ENCODE measurements at places on chromosomes 1 and 21. TPM values are rescaled to one million over a fixed set of nuclear protein-coding genes. Genes with fewer than 3 reads are reported as not detected.
A peak's percentile ranks its signal among the peaks of the same experiment; 100 is the strongest.

DNA sequence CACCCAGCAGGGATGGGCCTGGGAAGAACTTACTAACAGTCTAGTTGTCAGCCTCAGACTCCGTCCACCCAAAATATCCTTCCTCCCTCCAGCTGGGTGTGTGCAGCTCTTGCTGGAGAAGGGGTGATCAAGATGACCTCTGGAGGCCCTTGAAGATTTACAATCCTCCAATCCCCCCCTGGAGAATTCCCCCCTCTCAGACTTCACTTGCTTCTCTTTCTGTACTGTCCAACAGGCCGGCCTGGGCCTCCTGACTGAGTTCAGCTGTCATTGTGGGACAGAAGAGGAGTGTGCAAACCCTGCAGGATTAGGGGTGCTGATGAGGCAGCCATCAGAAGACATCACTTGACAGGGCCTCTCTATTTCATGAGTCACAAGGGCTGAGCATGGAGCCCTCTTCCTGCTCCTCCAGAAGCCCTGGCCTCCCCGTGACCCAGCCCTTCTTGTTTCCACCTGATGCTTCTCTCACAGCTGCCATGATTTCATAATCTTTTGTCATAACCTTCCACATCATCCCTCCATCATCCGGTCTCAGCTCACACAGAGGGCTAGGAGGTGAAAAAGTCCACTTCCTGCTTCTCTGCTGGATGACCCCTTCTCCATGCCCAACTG lies 17.5 kb upstream of the IGFN1 start:
- DNase-seq, result no peak

GRCh38 chr21:33732038-33732437 lies 89.7 kb downstream of the ITSN1 start:
- no peak for DNase-seq

DNA sequence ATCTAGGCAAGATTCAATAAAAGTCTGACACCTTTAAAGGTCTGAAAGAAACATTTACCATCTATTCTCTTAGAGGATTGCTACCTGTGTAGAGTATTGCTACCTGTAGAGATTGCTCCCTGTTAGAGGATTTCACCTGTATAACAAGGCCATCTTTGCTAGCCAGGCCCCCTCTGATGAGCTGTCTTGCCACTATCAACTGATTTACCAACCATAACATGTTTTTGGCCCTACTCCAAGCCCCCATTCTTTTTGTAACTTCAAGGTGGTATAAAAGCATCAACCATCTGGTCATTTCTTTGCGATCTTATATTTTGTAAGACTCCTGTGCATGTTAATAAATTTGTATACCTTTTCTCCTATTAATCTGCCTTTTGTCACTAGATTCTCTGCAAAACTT lies 424.7 kb upstream of the CAMK1G start:
- no peak for DNase-seq

- no peak for DNase-seq
These were observed 98.8 kb downstream of the MTR start for GRCh38 chr1:236893626-236894545.

DCST1 gene
- not detected for polyA plus RNA-seq

DNA sequence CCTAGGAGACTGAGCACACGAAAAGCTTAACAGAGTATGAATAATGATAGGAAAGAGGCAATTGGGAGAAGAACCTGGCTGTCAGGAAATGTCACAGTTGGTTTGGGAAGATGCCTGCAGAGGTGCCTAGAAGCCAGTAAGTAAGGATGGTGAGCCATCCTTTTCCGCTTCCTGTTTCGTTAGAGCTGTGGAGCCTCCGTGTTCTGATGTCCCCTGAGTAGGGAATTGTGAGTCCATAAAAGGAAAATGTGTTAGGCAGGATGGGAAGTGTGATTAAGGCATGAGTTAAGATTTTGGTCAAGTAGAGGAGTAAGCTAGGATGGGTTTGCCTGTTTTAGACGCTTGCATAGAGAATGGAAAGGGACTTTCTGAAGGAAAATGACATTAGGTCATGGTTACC lies 9.0 kb downstream of the CLIC4 start:
- no peak for DNase-seq

RNU1-3 gene
- not detected for polyA plus RNA-seq

ABL2 gene
- polyA plus RNA-seq, result 6.2 TPM

RYR2 gene
- polyA plus RNA-seq, result 1.2 TPM

GRCh38 chr1:110476028-110476765 lies 25.2 kb downstream of the PROK1 start:
- no peak for DNase-seq

DNA sequence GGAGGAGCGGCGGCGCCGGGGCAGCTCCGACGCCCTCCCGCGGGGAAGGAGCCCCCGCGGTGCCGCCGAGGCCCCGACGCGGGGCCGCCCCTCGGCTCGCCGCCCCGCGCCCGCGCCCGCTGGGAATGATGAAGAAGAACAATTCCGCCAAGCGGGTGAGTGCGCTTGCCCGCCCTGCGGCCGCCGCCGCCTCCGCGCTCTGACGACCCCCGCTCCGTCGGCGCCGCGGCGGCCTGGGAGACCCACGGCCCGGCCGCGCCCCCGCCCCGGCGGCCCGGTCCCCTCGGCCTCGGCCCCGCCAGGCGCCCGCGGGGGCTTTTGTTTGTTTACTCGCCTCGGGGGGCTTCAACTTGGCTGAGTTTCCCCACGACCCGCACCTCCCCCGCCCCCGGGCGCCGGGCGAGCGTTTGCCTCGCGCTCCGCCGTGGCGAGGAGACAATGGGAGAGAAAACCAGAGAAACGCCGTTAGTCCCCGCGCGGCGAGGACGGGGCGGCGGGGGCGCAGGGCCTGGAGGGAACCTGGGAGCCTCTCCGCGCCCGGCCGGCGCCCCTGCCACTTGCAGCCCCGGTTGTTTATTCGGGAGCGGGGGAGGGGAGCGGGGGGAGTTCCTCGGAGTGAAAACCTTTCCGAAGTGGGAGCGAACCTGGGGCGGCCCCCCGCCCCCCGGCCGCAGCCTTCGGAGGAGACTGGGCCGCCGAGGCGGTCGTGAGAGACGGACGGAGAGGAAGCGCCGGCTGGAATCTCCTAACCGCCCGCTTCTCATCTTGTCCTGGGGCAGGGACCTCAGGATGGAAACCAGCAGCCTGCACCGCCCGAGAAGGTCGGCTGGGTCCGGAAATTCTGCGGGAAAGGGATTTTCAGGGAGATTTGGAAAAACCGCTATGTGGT lies 661 bp downstream of the PLEKHO1 start:
- peak; percentile 59 for DNase-seq

DNA sequence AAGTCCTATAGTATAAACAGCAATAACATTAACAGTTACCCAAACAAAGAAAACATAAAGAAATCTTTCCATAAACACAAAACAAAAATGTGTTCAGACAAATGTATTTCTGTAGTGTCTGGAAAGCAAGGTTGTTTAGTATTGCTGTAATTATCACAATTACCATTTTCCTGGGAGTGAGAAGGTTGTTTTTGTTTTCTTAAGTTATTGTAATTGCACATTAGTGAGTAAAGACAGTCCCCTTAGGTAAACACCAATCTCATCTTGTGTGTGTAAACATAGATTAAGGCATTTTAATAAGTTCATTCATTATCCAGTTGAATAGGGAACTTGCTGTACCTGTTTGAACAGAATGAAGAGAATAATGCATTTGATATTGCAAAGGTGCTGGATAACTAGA lies 356.9 kb upstream of the ADGRL4 start:
- DNase-seq, result no peak

GRCh38 chr21:20377250-20377649 lies 621.0 kb upstream of the NCAM2 start:
- DNase-seq, result no peak

BRINP2 gene
- 8.1 TPM for polyA plus RNA-seq

RGS4 gene
- 50.7 TPM for polyA plus RNA-seq

- peak; percentile 85 for DNase-seq
These were observed 880 bp downstream of the PRPF38B start for GRCh38 chr1:108692724-108693655.

DNA sequence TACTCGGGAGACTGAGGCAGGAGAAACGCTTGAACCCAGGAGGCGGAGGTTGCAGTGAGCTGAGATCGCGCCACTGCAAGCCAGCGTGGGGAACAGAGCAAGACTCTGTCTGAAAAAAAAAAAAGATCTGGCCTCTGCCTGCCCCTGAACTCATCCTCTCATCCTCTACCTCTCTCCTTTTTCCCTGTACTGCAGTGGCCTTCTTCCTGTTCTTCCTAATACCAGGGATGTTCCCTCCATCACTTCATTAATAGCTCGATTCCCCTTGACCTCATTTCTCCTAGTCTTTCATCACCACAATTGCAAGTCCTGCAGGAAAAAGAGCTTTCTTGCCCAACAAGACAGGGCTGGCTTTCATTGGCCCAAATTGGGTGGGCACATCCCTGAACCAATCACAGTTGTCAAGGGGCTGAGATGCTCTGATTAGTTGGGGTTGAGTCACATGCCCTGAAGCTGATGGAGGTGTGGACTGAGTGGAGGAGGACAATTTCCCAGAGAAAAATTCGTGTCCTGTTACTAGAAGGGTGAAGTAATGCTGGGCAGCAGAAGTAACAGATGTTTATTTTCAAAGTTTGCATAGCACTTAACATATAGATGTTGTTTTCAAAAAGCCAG lies 86.8 kb upstream of the PUM1 start:
- peak; percentile 52 for DNase-seq

DNA sequence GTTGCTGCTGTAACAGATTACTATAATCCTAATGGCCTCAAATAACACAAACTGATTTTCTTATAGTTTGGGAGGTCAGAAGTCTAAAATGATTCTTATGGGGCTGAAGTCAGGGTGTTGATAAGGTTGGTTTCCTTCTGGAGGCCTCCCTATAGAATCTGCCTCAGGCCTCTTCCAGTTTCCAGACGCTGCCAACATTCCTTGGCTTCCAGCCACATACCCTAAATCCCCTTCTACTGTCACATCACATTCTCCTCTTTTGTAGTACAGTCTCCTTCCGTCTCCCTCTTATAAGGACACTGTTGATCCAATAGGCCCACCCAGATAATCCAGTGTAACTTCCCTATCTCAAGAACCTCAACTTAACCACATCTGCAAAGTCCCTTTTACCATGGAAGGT lies 145.3 kb upstream of the NCAM2 start:
- DNase-seq, result no peak

DNA sequence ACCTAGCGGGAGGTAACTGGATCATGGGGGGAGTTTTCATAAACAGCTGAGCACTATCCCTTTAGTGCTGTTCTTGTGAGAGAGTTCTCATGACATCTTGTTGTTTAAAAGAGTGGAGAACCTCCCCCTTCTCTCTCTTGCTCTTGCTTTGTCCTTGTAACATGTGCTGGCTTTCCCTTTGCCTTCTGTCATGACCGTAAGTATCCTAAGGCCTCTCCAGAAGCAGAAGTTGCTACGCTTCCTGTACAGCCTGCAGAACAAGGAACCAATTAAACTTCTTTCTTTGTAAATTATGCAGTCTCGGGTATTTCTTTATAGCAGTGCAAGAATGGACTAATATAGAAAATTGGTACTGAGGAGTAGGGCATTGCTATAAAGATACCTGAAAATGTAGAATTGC lies 515.6 kb downstream of the NEGR1 start:
- DNase-seq, result no peak

DNA sequence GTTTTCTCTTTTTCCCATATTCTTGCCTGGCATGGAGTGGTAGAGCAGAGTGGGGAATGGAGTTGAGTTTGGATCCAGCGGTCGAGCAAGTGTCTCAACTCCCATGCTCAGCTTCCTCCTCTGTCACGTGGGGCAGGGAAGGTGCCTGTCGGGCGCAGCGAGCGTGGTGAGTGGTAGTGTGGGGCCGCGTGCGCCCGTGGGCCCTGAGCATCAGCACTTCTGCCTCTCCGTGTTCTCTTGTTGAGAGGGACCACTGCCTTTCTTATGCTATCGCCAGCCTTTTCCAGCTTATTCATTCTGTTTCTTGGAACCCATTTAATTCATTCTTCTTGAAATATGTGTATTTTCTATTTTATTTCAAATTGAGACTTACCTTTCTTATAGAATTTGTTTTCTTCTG lies 65.1 kb downstream of the ADARB1 start:
- DNase-seq, result no peak

DNA sequence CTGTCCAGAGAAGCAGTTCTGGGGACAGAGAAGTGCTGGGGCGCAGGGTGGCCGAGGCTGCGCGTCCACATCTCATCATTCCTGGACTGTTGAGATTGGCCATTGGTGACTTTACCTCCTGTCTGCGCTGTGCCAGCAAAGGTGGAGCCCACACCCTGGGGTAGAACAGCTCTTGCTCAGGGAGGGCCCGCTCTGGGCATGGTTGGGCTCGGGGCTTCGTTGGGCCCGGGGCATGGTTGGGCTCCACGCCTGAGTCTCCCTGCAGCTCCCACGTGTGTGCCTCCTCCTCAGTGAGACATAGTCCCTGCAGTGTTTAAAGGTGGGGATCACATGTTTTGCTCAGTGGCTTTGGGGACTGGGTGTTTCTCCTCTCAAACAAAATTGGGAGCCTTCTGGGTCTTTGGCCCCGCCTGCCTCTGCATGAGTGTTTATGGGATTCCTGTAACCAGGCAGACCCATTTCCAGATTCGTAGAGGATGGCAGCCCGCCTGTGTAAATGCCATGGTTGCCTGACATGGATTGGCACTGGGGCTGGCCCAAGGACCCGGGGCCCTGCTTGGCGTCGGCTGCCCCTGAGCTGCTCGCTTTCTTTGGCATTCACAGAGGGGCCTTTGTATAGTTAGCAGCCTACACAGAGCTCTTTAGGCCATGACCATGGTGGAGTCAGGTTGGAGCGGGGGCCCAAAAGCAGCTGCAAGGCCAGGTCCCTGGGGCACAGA lies 104.6 kb downstream of the TLR5 start:
- DNase-seq, result no peak

LRRC39 gene
- polyA plus RNA-seq, result not detected

- DNase-seq, result peak; percentile 92
These were observed at the start of gene CHRNB2 for GRCh38 chr1:154567386-154568156. CHRNB2 (plus strand) TSS chr1:154567778; CDS start chr1:154568045, 267 bp downstream.

- DNase-seq, result no peak
These were observed 571.1 kb downstream of the LMO4 start for GRCh38 chr1:87899746-87900145.

- peak; percentile 44 for DNase-seq
These were observed 122.0 kb downstream of the BEND5 start for GRCh38 chr1:48654606-48655210.

KIF2C gene
- 43.1 TPM for polyA plus RNA-seq

KIF21B gene
- polyA plus RNA-seq, result 34.3 TPM

DNA sequence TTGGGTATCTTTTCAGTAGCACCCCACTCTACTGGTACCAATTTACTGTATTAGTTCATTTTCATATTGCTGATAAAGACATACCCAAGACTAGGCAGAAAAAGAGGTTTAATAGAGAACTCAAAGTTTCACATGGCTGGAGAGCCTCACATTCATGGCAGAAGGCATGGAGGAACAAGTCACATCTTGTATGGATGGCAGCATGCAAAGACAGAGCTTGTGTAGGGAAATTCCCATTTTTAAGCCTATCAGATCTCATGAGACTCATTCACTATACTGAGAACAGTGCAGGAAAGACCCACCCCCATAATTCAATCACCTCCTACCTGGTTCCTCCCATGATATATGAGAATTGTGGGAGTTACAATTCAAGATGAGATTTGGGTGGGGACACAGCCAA lies 878.6 kb upstream of the ADGRL4 start:
- DNase-seq, result no peak

All from brain (organoid and tissue), 16 donors.